Hepatocyte (in vitro differentiated cells): ENCODE measurements at places on chromosomes 12 and 14. TPM values are rescaled to one million over a fixed set of nuclear protein-coding genes. Genes with fewer than 3 reads are reported as not detected.

- no peak for DNase-seq
Measured at GRCh38 chr12:104604995-104605675, 148.4 kb downstream of the CHST11 start.

GRCh38 chr12:16884056-16884455, 278.1 kb upstream of the LMO3 start:
- DNase-seq, result no peak

DNA sequence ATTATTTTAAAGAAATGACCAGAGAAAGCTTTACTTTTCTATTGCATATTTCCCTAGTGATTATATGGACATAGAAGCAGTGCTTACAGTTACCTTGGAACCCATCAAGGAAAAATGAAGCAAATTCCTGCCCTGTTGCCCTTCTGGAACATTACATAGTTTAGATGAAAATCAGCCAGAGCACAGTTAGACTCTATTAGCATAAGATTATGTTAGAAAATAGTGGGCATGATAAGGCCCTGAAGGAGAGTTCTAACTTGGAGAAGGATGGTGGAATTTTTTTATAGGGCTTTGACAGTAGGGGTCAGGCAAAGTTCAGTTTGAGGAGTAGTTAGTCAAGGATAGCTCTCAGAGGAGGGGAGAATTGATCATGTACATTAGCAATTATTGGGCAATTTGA, 74.3 kb downstream of the FUT8 start:
- no peak for DNase-seq

The RNASE3 gene
- total RNA-seq, result 1.4 TPM in 1 of 2 replicates, not detected in the other

The MYH6 gene
- not detected in 2 replicates for total RNA-seq
